ENCODE measurements at places on chromosomes 12 and 14. TPM values are rescaled to one million over a fixed set of nuclear protein-coding genes. Genes with fewer than 3 reads are reported as not detected.

The KRT79 gene
- not detected for total RNA-seq

The NTF3 gene
- 2.3 TPM for total RNA-seq

The CCDC175 gene
- total RNA-seq: 3.3 TPM

The USP44 gene
- 3.6 TPM for total RNA-seq

The TAS2R13 gene
- 8.3 TPM for total RNA-seq

The KLHL33 gene
- total RNA-seq: 0.31 TPM

The KRT6C gene
- not detected for total RNA-seq

The CLEC9A gene
- total RNA-seq: not detected

The CACNA2D4 gene
- total RNA-seq: not detected

The KLRD1 gene
- total RNA-seq: 0.16 TPM

The RPGRIP1 gene
- 0.16 TPM for total RNA-seq

The DPY19L2 gene
- total RNA-seq: 38.4 TPM

The OAS3 gene
- total RNA-seq: 1.6 TPM

The RD3L gene
- total RNA-seq: not detected

The SLC25A21 gene
- total RNA-seq: 0.78 TPM

The PRKD1 gene
- total RNA-seq: 20.0 TPM

The MYO1A gene
- not detected for total RNA-seq
